ENCODE measurements at places on chromosomes 11 and 22.
A peak's percentile ranks its signal among the peaks of the same experiment; 100 is the strongest.

GRCh38 chr22:27785831-27786230 is 15.7 kb downstream of the MN1 start:
- no peak for DNase-seq

GRCh38 chr22:30288419-30289140 is 725 bp downstream of the CASTOR1 start:
- no peak for DNase-seq

DNA sequence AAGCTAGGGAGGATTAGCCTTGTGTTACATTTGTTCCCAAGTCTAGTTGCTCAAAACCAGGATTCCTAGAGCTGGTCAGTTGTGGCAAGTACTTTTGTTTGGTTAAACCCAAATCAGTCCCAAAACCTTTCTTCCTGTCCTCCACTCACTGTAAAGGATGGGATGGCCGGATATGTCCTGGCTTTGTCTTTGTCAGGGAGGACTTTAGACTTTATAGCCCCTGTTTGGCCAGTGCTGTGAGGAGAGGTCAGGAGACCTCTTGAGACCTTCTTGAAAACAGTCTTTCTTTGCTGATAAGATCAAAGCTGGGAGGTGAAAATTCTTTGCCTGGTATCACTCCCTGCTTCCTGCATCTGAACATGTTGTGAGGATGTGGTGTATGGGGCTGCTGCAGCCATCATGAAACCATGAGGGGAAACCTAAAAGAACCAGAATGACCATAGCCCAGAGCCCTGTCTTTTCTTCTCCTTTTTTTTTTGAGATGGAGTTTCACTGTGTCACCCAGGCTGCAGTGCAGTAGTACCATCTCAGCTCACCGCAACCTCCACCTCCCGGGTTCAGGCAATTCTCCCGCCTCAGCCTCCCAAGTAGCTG is 43.6 kb upstream of the FTH1 start:
- DNase-seq = no peak

DNA sequence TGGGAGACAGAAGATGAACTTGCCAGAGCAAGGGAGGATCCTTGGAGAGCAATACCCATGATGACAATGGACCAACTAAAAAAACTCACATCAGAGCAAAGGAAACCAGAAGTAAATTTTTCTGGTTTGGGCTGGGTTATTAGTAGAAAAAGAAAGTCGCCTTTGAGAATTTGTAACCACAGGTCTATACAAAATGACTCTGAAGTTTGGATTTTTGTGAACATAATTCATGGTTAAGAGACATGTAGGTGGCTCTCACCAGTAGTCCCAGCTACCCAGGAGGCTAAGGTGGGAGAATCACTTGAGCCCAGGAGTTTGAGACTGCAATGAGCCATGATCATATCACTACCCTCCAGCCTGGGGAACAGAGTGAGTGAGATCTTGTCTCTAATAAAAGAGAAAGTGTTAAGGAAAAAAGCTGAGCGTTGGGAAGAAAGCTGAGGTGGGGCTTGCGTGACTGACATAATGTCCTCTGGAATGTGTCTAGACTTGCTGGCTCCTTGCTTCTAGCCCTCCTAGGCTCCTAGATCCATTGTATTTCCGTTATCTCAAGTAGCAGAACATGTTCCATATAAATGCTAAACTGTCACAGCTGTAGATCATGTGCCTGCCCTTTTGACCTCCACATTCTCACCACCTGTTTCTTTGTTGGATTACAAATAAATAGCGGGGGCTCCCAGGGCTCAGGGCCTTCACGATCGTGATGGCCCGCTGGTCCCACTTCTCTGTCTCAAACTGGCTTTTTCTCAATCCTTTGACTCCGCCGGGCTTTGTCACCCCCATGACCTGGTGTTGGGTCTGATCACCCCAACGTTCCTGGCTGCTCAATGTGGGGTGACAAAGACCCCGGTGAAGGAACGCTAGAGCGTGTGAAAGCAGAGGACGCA is 56.2 kb upstream of the SC5D start:
- DNase-seq = peak; percentile 38

DNA sequence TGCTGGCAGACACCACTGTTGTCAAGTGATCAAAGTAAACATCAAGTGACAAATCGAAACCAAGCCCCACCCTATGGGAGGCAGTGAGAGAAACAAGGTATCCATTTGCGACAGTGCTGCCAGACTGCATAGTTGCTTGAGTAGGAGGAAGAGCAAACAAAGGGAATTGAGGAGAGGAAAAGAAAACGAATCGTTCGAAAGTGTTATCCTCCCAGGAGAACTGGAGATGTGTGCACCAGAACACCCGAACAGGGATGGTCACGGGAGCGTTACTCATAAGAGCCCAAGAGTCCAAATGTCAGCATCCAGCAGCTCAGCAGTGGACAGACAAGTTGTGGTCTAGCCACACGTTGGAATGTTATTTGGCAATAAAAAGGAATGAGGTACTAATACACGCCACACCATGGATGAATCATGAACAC is 58.4 kb upstream of the NUP50 start:
- no peak for DNase-seq

- DNase-seq = no peak
Measured at GRCh38 chr11:84626256-84626655, 1000.9 kb downstream of the DLG2 start.

DNA sequence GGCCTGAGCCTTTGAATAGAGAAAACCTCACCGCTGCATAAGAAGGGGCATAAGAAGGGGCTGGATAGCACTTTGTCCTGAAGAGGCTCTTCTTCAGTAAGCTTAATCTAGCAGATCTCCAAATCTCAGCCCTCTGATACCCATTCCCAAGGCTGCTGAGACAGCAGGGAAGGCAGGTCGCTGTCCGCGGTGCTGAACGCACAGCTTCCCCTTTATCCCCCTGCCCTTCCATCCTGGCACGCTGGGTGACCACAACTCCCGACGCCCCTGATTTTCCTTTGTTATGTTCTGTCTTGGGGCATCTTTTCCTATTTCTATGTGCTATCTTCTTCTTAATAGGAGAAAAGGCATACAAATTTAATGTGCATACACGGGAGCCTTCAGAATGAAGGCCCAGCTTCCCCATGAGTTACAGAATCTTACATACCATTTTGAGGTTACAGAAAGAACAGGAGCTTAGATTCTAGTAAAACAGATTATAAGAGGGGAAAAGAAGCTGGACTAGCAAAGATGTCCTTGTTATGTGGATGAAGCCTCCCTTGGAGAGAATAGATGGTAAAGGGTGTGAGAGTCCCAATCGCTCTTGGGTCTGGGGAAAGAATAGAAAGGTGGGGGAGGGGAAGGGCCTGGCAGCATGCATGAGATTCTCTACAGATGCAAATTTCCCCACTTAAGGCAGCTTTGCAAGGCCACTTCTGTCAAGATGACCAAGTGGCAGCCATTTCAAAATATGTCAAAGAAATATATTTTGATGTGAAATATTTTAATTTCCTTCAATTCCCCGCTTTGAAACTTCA is 5.7 kb upstream of the SULT4A1 start:
- peak; percentile 92 for DNase-seq

GRCh38 chr22:17095538-17095937 is 10.7 kb downstream of the IL17RA start:
- DNase-seq = no peak

DNA sequence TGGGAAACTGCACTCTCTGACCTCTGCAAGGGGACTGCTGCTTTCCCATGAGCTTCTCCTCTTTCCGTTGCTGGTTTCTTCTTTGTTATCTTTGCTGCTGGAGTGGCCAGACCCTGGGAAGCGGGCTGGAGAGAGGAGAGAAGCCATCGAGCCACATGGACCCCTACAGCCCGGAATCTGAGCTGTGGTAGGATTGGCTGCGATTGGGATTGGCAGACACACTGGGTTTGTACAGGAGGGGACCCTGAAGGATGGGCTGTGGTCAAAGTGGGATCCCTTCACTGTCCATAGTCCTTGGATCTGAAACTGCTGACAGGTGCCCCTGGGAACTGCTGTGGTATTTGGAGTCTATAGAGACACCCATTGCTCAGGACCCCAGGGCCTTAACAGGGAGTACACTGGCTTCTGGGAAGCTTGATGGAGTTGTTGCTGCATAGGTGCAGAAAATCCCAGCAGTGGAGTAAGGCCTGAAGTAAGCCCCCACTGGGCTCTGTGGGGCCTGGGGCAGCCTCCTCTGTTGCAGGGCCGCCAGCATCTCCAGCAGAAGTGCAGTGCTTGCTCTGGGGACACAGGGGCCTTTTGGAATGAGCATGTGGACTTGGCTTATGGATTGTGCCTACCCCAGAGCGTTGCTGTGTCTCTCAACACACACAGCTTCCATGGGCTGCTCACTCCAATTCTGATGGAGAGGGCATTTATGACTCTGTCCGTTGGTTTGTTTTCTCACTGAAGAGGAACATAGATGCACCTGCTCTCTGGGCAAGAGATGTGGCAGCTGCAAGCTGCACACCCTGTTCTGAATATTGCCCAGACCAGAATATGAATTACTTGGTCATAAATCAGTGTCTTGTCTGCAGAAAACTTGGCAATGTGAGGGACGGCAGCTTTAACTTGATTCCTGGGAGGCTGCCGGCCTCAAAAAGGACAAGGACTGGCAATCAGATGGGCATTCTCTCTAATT is 32.0 kb downstream of the BCR start:
- no peak for DNase-seq

- no peak for DNase-seq
Measured at GRCh38 chr11:128909438-128910125, 18.4 kb downstream of the KCNJ5 start.

- DNase-seq = no peak
Measured at GRCh38 chr11:100269516-100269915, 417.6 kb upstream of the ARHGAP42 start.

DNA sequence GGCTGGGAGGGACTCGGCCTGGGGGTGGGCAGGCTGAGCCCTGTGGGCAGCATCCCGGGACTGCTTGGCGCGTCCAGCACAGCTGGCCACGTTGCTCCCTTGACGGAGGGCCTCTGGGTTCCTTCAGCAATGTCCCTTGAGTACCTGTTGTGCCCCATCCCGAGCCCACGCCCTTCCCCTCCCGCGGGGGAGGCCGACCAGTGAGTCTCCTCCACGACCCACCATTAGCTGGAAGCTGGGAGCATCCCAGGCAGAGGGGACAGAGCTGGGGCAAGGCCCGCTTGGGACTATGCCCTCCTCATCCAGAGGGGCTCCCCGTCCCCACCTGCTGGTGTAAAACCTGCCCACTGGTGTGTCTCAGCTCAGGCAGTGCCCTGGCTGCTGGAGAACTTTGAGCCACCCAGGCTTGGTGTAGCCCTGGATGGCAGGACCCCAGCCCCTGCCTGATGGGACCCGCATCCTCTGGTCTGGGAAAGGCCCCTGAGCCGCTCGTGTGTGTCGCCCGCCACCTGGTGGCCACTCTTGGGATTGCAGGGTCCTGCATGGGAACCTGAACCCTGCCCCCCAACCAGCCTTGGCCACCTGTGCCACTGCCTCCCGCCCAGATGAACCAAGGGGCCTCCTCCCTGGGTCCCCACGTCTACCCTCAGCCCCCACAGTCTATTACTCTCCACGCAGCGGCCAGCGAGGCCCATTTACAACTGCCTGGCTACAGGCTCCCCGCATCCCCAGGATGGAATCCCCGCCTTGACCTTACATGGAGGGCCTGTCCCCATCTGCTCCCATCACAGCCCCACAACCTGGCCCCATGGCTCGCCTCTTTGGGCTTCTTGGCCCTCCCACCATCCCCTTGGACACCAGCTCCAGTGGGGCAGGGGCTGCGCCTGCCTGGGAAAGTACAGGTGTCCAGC is 16.6 kb upstream of the ARHGAP8 start:
- DNase-seq = peak; percentile 88

DNA sequence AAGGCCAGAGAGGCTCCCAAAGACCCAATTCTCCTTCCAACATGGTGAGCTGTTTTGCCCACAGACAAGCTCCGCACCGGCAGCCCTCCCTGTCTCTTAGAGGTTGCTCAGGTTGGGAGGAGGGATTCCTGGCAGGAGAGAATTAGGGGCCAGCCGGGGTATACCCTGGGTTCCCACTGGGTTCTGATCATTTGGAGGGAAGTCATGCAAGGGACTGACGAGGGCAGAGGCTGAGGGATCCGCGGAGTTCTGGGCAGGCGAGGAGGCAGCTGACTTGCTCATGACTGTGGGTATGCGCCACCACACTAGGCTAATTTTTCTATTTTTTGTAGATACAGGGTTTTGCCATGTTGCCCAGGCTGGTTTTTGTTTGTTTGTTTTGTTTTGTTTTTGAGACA is 4.6 kb downstream of the ST3GAL4 start:
- no peak for DNase-seq

DNA sequence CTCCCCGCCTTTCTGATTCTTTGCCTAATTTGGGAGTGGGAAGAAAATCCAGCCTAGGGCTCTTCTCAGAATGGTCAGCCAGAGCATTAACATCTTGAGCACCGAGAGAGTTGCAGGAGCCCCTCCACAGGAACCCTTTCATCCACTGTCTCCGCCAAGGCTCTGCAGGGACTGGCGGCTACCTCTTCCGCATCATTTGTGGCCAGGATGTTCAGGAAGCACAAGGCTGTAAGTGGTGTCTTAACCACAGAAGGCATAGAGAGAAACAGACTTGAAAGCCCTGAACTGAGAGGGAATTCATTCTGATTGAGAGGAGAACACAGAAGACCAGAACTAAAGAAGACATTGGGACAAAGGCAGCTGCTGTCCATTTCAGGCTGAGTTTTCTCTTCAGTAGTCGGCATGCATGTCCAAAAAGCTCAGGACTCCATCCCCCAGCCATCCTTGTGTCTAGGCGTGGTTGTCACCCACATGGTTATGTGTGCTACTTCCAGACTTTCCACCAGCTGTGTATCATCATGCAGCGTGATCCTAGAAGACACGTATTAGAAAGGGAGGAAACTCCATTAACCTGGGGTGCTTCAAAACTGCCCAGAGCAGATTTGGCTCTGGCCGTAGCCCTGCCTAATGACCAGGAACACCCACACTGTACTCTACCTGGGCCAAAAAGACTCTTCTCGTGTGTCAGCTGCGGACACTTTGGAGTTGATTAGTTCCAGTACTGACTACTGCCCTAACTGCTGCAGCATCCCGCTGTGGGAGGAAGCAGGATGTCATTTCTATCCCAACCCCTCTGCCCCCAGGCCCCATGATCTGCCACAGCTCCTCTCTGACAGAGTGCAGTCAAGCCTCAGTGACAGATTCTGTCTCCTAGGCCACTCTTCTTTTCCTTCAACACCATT is 725.1 kb downstream of the NTM start:
- peak; percentile 51 for DNase-seq

- no peak for DNase-seq
Measured at GRCh38 chr11:73536961-73537360, 61.0 kb downstream of the FAM168A start.

GRCh38 chr11:11982975-11983374 is 25.5 kb downstream of the DKK3 start:
- no peak for DNase-seq

DNA sequence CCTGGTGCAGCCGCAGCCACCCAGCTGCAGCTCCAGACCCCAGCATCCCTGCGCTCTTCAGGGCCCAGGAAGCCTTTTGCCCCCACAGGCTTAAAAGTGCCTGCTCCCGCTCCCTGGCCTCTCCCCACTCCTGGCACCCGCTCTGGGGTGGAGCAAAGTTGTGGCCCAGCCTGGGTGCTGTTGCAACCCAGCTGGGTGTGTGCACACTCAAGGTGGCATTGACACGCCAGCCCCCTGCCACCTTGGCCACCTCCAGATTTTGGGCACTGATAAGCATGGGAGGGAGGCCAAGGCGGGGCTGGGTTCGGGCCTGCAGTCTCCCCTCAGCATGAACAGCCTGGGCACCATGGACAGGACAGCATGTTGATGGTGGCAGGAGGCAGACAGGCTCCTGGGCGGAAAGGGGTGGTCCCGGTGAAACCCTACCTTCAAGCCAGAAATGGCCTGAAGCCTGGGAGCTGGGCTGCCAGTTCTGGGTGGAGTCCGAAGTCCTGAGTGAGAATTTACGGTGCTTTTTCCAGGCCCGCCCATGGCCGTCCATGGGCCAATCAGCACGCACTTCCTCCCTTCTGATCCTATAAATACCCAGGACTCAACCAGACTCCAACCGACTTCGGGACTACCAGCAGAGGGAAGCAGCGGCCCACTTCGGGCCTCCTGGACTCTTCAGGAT is 23.6 kb upstream of the RNASEH2C start:
- DNase-seq = peak; percentile 13
